GDM1 (cell line): ENCODE measurements at places on chromosomes 13 and 19.

DNA sequence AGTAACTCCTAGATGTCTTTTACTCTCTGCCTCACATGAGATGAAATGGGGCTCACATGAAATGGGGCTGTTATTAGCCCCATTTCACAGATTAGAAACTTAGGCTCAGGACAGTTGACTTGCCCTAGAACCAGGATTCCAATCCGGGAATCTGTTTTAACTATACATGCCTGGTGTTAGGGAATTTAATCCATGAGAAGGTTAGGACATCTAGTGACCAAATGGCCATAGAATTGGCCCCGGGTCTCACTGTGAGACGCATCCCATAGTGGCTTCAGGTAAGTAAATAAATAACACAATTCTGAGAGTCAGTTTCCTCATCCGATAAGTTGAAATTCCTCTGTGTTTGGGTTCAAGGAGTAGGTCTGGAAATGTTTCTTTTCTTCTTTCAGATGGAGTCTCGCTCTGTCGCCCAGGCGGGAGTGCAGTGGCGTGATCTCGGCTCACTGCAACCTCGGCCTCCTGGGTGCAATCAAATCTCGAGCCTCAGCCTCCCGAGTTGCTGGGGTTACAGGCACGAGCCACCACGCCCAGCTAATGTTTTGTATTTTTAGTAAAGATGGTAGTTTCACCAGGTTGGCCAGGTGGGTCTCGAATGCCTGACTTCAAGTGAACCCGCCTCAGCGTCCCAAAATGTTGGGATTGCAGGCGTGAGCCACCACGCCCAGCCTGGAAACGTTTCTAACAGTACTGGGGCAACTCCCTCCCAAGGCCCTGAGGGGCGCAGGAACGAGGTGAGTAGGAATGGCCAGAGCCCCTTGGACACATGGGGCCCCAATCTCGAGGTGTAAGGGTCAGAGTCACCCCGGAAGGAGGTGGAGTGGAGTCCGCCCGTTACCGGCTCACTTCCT is 1.2 kb upstream of the ZNF574 start:
- no peak for DNase-seq

DNA sequence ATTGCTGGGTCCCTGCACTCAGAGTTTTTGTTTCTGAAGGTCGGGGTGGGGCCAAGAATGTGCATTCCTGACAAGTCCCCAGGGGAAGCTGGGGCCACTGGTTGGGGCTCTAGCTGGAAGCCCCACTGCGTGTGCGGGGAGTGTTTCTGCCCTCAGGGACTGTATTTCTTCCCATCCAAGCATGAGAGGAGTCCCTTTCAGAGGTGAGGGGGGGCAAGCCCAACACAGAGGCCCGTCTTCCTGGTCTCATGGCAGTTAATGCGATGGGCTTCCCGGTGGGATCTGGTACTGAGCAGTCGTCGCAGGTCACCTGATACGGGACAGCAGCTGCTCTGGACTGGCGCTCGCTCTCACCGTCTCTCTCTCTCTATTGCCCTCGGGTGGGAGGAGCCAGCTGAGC is 50.4 kb downstream of the GPR12 start:
- DNase-seq, result no peak

DNA sequence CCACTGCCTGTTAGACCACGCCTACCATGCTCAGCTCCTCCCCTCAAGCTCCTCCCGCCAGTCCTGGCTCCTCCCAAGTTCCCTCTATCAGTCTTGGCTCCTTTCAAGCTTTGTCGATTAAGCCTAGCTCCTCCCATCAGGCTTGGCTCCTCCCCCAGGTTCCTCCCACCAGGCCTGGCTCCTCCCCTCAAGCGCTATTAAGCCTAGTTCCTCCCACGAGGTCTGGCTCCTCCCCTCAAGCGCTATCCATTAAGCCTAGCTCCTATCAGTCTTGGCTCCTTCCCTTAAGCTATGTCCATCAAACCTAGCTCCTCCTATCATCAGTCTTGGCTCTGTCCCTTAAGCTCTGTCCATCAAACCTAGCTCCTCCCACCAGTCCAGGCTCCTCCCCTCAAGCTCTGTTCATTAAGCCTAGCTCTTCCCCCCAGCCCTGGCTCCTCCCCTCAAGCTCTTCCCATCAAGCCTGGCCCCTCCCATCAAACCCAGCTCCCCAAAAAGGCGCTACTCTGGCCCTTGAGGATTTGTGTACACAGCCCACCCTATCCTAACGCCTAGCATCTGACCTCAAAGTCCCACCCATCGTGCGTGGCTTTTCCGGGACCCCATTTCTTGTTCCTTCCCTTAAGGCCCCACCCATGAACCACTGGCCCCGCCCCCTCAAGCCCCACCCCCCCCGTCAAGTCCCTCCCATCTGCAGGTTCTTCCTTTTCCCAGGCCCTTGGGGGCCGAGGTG is 10.0 kb downstream of the CAMSAP3 start:
- DNase-seq, result peak; percentile 7

DNA sequence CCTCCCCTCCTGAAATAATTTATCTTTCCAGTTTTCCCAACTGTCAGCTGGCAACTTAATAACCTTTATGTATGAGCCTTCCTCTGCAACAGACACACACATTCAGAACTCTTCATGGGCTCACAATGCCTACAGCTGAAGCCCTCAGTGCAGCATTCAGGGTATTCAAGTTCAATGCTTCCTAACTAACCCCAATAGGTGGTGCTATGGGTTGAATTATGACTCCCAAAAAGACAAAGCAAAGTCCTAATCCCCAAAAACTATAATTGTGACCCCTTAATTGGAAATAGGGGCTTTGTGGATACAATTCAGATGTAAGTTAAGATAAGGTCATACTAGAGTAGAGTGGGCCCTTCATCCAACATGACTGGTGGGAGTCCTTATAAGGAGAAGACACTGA is 202.2 kb downstream of the SUCLA2 start:
- no peak for DNase-seq

GRCh38 chr13:111895896-111896821 is 170.8 kb upstream of the SOX1 start:
- no peak for DNase-seq

- DNase-seq, result peak; percentile 45
These were observed 217.2 kb downstream of the LACC1 start for GRCh38 chr13:44096901-44097300.

DNA sequence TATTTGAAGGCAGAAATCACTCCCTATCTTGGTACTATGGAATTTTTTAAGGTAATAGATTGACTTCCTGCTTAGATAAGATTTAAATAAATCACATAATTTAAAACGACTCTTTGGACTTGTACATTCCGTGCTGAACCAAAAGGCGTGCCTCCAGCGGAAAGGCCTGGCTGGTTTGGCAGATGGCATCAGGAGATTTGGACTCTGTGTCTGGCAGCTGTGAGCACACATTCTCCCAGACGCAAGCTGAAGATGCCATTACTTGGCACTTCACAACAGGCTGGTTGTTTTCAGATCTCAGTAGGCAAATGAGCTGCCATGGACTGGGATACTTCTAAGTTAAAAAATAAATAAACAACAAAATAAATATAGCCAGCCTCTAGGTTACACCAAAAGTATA is 104.5 kb upstream of the SLC15A1 start:
- no peak for DNase-seq

DNA sequence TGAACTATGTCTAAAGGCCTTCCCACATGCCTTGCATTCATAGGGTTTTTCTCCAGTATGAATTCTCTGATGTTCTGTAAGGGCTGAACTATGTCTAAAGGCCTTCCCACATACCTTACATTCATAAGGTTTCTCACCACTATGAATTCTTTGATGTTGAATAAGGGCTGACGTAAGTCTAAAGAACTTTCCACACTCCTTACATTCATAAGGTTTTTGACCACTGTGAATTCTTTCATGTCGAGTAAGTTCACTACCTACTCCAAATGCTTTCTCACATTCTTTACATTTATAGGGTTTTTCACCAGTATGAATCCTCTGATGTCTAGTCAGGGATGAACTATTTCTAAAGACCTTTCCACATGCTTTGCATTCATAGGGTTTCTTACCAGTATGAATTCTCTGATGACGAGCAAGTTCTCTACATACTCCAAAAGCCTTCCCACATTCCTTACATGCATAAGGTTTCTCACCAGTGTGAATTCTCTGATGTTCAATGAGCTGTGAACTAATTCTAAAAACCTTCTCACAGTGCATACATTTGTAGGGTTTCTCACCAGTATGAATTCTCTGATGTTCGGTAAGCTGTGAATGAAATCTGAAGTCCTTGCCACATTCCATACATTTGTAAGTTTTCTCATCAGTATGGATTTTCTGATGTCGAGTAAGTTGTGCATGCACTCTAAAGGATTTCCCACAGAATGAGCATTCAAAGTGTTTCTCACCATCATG is 19.1 kb upstream of the ZNF260 start:
- DNase-seq, result no peak

- DNase-seq, result no peak
These were observed 17.2 kb upstream of the CYSLTR2 start for GRCh38 chr13:48636550-48636949.

GRCh38 chr19:41324921-41325639 is 15.1 kb downstream of the CCDC97 start:
- DNase-seq, result no peak

DNA sequence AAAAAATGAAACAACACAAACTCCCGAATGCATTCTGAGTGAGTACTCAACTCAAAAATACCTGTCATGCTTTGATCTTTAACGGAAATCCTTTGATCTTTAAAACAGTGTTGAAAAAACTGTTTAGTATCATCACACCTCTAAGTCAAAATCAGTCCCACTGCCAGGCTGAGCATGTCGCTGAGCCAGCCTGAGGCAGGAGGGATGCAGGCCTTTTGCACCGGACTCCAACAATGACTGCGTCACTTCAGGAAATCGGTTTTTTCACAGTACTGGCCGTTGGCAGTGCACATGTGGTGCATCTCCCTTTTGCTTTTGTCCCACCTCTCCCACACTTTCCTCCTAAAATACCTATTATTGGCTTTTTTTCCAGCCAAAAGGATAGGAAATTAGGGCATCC is 78.2 kb downstream of the SHISA2 start:
- DNase-seq, result no peak

- DNase-seq, result no peak
These were observed 11.9 kb downstream of the APC2 start for GRCh38 chr19:1461862-1462261.

DNA sequence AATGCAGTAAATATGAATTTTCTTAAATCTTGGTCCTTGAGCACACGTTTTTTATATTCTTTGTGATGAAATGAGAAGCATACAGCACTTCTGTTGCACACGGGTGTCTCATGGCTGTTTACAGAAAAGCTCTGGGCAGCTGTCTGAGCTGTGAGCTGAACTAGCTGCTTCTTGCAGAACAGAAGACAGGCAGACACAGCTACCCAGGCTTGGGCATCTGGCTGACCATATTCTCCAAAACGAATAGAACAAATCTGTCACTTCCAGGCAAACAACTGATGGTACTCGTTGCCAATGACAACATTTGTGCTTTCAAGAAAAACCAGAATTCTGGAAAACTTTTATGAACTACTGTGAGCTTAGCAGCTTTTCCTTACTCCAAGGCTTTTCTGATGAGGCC is 16.2 kb downstream of the PCID2 start:
- DNase-seq, result no peak

DNA sequence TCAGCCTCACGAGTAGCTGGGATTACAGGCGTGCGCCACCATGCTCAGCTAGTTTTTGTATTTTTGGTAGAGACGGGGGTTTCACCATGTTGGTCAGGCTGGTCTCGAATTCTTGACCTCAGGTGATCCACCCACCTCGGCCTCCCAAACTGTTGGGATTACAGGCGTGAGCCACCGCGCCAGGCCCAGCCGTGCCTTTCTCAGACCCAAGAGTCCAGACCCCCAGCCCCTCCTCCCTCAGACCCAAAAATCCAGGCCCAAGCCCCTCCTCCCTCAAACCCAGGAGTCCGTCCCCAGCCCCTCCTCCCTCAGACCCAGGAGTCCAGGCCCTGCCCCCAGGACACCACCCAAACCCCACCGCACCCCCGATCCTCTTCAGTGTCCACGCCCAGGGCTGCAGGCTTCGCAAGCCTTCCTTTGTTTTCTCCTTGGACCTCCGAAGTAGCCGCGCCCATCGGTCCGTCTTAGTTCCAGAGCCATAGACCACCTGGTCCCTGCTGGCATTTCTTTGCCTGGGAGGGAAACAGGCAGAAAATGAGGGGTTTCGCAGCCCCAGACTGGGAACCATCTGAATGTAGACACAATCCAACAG is 3.7 kb downstream of the TMC4 start:
- DNase-seq, result no peak

DNA sequence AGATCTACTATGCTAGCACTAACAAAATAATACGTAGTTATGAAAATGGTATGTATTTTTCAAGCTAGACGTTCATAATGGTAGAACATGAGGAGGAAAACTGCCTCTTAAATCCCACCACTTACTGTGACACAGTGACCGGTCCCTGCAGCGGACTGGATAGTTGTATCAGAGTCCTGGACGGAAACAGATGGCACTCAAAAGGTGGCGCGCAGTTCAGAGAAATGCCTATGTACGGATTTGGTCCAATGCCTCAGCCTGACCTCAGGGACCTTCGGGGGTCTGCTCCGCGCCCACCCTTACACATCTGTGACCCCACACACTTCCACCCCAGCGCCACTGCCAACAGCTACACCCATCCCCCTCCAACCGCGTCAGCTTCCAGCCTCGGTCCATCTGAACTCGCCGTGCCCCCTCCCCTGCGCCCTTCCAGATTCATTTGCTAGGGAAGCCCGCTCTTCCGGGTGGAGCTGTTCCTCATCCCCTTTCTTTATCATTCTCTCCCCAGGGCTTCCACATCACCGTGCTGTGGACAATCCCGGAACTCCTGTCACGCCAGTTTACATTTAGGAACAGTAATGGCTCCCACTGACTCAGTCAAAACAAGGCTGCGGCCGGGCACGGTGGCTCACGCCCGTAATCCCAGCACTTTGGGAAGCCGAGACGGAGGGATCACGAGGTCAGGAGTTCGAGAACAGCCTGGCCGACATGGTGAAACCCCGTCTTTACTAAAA is 792 bp upstream of the LENG8 start:
- peak; percentile 30 for DNase-seq

- no peak for DNase-seq
These were observed 42.6 kb upstream of the STK24 start for GRCh38 chr13:98619556-98619955.

GRCh38 chr19:50658441-50659317 is 9.4 kb downstream of the C19orf81 start:
- DNase-seq, result peak; percentile 91

- DNase-seq, result no peak
These were observed 4.6 kb downstream of the FRY start for GRCh38 chr13:32036126-32036695.

- DNase-seq, result no peak
These were observed 201.0 kb upstream of the RXFP2 start for GRCh38 chr13:31538067-31539042.

DNA sequence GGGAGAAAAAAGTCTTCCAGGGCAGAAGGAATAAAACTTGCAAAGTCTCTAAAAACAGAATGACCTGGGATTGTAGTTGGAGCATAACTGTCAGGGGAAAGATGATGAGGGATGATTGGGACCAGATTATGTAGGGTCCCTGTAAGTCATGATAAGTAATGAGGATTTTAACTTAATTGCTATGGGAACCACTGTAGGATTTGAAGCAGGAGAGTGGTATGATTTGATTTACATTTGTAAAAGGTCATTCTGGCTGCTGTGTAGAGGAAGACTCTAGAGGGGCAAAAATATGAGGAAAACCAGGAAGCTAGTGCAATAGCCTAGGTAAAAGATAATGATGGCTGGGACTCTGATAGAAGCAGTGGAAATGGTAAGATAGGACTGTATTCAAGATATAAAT is 900.2 kb downstream of the DIAPH3 start:
- DNase-seq, result no peak
